ENCODE measurements at places on chromosomes 7 and 10.

- DNase-seq = no peak
Measured at GRCh38 chr10:45460235-45460878, 86.3 kb downstream of the ALOX5 start.

- no peak for DNase-seq
Measured at GRCh38 chr10:61901829-61902444, 438 bp downstream of the ARID5B start.

DNA sequence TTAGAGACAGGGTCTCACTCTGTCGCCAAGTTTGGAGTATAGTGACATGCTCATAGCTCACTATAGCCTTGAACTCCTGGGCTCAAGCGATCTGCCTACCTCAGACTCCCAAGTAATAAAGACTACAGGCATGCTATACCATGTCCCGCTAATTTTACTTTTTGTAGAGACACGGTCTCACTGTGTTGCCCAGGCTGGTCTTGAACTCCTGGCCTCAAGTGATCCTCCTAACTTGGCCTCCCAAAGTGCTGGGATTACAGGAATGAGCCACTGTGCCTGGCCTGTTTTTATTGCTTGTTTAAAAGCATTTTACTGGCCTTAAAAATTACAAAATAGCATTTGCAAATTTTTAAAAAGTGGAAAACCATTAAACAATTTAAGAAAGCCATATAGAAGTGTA, 135.0 kb downstream of the JAZF1 start:
- DNase-seq = no peak

DNA sequence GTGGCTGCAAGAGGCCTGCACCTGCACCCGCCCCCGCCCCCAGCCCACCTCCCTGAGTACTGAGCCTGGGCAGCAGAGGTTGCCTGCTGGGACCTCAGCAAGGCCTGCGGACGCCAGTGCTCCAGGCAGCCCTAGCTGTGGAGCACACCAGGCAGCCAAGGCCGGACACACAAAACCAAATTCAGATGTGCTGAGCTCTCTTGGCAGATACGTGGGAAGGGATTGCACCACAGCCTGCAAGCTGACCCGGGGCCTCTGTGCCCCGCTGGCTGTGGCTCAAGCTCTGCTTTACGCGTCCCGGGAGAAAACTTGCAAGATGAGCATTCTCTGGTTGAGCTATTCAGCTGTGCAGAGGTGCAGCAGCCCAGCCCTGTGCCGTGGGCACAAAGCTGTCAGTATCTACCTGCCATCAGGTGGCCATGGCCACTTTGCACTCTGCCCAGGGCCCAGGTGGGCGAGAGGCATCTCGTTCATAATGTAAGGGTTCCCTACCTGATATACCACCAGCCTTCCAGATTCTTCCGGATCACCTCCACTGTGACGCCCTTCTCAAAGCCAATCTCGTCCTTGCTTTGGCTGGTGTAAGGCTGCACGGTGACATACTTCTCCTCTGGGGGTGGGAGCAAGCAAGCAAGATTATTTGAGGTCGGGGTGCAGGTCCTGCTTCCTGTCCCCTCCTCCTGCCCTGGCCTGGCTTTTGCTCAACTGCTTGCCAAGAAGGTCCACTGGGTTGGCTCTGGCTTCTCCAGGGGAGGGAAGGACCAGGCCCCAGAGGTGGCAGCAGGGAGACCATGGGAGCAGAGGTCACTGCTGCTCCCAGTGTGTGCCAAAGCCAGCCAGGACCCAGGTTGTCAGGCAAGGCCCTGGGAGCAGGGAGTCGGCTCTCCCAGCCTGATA, 123.4 kb downstream of the NEURL1 start:
- DNase-seq = peak; percentile 74

GRCh38 chr7:129055861-129056464, 1.1 kb upstream of the TNPO3 start:
- DNase-seq = no peak

GRCh38 chr10:120530699-120531098, 73.7 kb downstream of the PLPP4 start:
- no peak for DNase-seq

DNA sequence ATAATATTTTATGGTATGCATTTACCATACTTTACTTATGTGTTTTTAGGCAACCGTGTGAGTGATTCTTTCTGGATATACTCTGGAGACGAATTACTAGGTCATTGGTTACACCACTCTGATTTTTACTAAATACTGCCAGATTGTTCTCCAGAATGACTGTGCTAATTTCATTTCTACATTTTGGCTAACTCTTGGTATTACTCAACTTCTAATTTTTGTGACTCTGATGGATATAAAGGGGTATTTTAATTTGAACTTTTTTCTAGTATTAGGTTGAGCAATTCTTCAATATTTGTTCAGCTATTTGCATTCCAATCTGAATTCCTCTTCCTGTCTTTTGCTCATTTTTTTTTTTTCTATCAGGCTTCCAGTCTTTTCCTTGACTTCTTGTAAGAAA, 223.6 kb downstream of the MDFIC start:
- DNase-seq = no peak

DNA sequence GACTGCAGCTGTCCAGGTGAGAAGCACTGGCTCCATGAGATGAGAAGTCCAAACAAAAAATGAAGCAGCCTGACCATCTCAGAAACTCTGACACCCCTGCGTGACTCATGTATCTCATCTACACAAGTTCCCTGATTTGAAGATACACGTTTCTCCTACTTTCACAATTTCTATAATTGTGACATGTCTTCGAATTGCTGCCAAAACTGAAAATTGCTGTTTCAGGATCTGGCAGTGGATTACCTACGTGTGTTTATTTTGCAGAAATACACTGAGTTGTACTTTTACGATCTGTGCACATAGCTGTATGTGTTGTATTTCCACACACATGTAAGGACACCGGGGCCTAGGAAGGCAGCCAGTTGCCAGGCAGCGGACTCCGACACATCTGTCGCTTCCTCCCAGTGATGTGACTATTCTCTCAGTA, 53.2 kb downstream of the LARP4B start:
- no peak for DNase-seq

All from LHCN-M2 (cell line).